ENCODE measurements at places on chromosomes 2 and 18. TPM values are rescaled to one million over a fixed set of nuclear protein-coding genes. Genes with fewer than 3 reads are reported as not detected.

DNA sequence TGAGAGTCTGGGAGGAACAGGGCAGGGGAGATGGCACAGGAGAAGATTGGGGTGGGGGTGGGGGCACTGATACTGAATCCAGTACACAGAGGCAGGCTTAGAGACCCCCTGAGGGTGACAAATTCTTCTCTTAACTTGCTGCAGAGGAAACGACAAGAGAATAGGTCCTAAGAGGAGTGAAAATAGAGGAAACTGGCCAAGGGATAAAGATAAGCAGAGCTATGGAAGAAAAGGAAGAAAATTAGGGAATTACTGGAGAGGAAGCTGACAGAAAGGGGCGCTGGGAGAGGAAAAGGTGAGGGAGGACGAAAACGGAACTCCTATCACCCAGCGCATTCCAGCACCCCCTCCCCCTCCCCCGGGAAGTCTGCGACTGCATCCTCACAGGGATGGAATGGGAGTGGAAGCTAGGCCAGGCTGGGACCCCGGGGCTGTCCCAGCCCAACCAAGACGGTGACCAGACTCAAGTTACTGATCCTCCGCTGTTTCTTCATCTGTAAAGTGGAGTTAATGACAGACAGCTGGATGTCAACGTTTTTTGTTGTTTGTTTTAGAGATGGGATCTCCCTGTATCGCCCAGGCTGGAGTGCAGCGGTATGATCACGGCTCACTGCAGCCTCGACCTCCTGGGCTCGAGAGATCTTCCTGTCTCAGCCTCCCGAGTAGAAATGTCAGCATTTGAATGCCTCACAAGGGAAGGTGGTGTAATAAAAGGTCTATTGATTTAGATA is 2.6 kb upstream of the EMX1 start:
- DNase-seq, result no peak

DNA sequence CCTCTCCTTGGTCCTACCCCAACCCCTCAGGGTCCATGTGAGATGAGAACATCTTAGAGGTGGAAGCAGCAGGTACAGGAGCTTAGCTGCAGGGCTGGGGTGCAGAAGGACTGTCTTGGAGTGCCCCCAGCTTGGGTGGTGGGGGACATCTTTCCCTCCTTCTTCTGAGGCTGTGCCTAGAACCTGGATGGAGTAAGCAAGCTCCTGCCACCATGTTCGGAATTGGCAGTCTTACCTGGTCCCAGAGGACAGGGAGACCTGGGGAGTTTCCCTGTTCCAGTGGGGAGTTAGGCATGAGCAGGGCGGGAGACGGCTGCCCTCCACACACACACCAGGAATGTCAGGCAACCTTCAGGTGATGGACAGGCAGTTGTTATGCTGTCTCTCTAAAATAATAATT is 131.0 kb upstream of the COPS8 start:
- no peak for DNase-seq

DNA sequence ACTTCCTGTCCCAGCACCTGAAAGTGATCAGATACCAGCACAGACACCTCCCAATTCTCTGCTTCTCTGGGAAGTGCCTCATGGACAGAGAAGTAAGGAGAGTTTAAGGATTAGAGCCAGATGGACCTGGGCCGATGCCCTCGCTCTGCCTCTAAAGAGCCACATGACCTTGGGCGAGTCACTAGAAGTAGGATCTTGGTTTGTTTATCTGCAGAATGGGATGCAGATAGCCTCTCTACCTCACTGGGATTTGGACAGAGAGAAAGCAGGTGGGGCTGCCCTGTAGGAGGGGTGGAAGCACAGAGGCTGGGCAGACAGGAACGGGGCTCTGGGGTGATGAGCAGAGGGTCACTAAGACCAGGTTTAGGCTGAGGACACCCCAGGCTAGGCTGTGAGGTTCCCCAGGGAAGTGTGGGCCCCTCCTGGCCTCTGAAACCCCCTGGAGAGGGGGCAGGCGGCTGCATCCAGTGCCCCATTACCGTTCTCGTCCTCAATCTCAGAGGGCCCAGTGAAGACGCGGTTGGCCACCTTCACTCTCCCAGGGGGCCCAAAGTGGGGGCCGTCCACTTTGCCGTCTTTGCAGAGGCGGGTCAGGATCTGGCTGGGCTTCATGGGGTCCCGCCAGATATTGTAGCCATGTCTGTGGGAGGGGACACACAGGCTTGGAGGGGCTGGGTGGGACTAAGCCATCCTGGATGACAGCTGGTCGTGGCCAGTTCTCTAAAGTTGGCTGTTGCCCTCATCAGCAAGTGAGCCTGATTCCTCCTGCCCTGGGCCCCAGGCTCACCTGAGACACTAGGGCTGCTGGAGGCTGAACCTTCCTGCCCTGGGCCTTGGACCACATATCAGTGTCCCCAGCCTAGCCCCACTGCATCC is 13.3 kb downstream of the OTOF start:
- no peak for DNase-seq

- no peak for DNase-seq
These were observed 51.8 kb upstream of the GPR17 start for GRCh38 chr2:127594116-127594591.

- DNase-seq, result no peak
These were observed 268.7 kb downstream of the LOXHD1 start for GRCh38 chr18:46388286-46388685.

GRCh38 chr2:10331027-10331701 is 28.5 kb downstream of the HPCAL1 start:
- no peak for DNase-seq

DNA sequence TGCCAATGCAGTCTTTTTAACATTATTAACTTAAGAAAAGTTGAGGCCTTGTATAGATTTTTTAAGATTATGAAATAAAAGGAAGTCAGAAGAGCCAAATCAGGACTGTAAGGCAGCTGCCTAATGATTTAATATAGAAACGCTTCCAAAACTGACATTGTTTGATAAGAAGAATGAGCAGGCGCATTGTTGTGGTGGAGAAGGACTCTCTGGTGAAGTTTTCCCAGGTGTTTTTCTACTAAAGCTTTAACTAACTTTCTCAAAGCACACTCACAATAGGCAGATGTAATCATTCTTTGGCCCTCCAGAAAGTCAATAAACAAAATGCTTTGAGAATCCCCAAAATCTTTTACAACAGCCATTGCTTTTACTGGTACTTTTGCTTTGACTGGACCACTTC is 288.6 kb upstream of the FIGN start:
- no peak for DNase-seq

GRCh38 chr2:62611854-62612253 is 93.7 kb upstream of the EHBP1 start:
- peak; percentile 57 for DNase-seq

DNA sequence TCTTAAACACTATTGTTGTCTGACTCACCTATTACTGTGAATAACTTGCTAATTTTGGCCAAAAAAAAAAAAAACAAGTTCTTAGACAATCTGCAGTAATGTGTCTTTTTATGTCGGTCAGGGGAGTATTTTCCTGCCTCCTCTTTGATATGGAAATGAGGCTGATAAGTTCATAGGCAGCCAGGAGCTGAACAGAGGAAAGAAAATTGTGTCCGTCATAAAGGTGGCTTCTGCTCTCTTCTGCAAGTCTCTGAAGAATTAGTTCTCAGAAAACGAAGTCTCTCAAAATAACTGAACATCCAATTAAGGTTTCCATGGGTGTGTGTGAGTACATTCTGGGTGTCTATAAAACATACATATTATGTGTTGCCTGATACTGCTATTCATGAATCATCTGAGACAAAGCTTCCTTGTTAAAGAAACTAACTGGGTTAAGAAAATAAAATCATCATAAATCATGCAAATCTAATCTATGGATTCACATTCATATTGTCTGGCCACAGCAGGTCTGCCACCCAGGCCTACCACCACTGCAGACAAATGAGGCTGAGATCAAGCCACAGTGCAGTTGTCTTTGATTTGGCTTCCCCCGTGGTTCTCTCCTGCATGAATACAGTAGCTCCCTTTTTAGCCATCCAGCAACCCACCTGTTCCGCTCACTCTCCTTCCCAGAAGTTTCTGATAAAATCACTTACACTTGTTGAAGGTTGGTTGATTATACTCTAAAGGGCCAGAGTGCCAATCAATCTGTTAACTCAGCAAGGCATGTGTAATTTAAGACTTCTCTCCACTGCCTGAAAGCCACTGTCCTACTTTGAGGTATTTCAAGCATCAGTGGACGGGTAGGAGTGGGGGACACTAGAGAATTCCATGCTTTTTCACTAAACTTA is 19.4 kb upstream of the SP5 start:
- DNase-seq, result no peak

DNA sequence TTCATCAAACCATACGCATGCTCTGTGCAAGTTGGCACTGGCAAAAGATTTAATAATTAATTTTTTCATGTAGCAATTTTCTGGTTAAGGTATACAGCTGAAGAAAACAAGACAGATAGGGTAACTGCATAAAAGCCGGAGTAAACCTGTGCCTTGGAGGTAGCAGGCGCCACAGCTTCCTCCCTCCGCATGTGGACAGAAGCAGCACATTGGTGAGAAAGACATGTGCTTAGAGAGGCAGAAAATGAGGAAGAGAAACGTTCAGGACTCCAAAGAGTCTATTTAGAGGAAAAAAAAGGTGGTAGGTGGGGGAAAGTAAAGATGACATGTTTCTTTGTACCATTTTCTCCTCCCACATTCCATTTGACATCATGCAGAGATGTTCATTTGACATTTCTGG is 9.3 kb downstream of the ST6GAL2 start:
- DNase-seq, result no peak

DNA sequence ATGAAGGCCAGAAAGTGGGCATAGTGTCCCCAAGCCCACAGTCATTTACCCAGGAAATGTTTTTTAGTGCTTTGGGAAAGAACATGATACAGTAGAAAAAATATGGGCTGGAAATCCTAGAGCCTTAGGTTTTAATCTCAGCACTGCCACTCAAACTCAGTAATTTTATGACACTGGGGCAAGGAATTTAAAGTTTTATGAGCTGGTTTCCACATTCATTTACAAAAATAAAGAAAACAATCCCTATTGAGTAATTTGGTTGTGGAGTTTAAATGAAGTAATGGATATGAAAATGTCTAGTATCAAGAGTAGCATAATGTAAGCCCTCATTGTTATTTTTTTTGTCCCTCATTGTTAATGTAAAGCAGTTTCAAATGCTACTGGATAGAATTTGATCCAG is 51.5 kb upstream of the FRZB start:
- DNase-seq, result no peak

- peak; percentile 47 for DNase-seq
These were observed 203.9 kb downstream of the MTX2 start for GRCh38 chr2:176473177-176473576.

The DSG3 gene
- total RNA-seq, result 56.9 TPM

The ATP8B1 gene
- total RNA-seq, result 23.0 TPM

The MROH2A gene
- total RNA-seq, result 0.49 TPM

The RSAD2 gene
- 5.1 TPM for total RNA-seq

The IWS1 gene
- total RNA-seq, result 36.2 TPM

The LYG1 gene
- 0.59 TPM for total RNA-seq

The IL1RN gene
- total RNA-seq, result 20.7 TPM

Data from skin of body (tissue), 3 donors.